ENCODE measurements at places on chromosomes 5 and 9. TPM values are rescaled to one million over a fixed set of nuclear protein-coding genes. Genes with fewer than 3 reads are reported as not detected.

DNA sequence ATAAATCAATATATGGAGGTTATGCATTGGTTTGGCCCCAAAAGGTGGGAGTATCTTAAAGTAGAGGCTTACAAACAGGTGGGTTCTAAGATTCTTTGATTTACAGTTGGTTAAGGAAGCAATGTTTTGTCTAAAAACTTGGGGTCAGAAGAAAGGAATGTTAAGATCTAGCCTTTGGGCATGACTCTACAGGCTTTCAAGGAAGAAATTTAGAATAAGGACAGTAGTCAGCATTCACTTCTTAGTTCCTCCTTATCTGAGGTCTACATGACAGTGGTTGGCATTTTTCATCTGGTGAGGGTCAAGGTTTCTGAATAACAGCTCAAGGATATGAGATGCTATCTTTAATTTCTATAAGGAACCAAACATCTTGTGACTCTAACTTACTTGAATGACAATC, 122.8 kb downstream of the CAMK4 start:
- H3K27me3 ChIP-seq, result no peaks in the 10 kb centered on the region
- no peaks in the 10 kb centered on the region for H3K4me1 ChIP-seq
- no peaks in the 10 kb centered on the region for H3K36me3 ChIP-seq
- DNase-seq, result no peak

DNA sequence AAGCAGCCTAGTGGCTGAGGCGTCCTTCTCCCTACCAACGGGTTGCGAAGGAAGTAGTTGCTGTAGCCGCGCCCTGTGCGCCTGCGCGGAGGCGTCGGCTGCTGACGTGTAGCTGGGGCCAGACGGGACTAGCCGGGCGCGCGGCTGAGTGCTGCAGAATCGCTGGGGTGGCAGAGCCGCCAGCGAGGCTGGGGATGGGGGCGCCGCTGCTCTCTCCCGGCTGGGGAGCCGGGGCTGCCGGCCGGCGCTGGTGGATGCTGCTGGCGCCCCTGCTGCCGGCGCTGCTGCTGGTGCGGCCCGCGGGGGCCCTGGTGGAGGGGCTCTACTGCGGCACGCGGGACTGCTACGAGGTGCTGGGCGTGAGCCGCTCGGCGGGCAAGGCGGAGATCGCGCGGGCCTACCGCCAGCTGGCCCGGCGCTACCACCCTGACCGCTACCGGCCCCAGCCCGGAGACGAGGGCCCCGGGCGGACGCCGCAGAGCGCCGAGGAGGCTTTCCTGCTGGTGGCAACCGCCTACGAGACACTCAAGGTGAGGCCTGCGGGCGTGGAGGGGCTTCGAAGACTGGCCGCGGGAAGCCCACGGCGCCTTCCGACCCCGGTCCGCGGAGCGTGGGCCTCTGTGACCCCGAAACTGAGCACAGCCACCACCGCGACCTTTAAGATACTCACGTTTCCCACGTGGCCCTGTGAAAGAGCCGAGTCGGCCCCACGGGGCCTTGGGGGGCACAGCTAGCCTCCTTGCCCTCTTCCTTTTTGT, at the start of gene DNAJC25:
TSS of gene DNAJC25 (plus strand) at position 121 of the 758 bp plus-strand sequence. CDS start at position 195, 74 bp downstream.
- peak within 1 kb of the TSS; percentile 86 for H3K27ac ChIP-seq
- no peaks in the 10 kb centered on the region for H3K27me3 ChIP-seq
- DNase-seq, result peak; percentile 97
- H3K4me3 ChIP-seq, result peak within 1 kb of the TSS; percentile 97
- H3K4me1 ChIP-seq, result no peaks in the 10 kb centered on the region
- H3K36me3 ChIP-seq, result no peaks in the 10 kb centered on the region

DNA sequence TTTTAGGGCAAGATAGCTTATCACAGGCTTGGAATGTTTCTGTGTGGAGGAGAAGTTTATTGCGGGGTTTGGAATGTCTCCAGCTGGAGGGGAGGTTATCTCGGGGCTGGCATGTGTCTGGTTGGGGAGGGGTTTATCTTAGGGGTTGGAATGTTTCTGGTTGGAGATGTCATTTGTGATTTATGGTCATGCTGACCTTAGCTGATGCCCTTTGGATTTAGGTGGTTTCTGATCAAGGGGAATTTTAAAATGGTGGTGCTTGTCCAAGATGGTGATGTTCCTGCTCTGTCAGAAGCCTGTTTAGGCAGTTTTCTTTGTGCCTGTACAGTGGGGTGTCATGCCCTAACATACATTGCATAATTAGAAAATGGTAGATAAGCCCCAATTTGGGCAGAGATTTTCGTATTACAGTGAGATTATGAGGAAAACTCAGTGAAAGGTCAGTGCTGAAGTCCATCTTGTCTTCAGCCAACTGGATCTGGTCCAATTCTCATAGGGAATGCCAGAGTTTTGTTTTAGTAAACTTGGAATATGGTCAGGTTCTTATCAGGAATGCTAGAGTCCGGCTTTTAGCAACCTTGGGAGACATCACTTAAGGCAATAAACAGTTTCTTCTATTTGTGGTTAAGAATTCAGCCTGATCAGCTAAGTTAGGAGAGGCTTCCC, 14.3 kb downstream of the CDK20 start:
- DNase-seq, result no peak
- no peak overlapping the region for H3K27ac ChIP-seq
- no peaks in the 10 kb centered on the region for H3K4me1 ChIP-seq
- no peaks in the 10 kb centered on the region for H3K27me3 ChIP-seq
- no peak overlapping the region for H3K4me3 ChIP-seq
- no peaks in the 10 kb centered on the region for H3K36me3 ChIP-seq

- H3K4me1 ChIP-seq, result no peaks in the 10 kb centered on the region
- DNase-seq, result no peak
- no peaks in the 10 kb centered on the region for H3K27me3 ChIP-seq
- no peak overlapping the region for H3K4me3 ChIP-seq
Measured at GRCh38 chr5:53671447-53671846, 111.0 kb downstream of the NDUFS4 start.

- H3K27me3 ChIP-seq, result no peaks in the 10 kb centered on the region
- H3K27ac ChIP-seq, result no peak overlapping the region
- H3K4me1 ChIP-seq, result no peaks in the 10 kb centered on the region
- H3K4me3 ChIP-seq, result no peak overlapping the region
- no peak for DNase-seq
Measured at GRCh38 chr9:93699650-93700049, 123.3 kb downstream of the PHF2 start.

- H3K4me1 ChIP-seq, result no peaks in the 10 kb centered on the region
- no peaks in the 10 kb centered on the region for H3K27me3 ChIP-seq
- no peak overlapping the region for H3K27ac ChIP-seq
- H3K36me3 ChIP-seq, result no peaks in the 10 kb centered on the region
- H3K4me3 ChIP-seq, result no peak overlapping the region
- no peak for DNase-seq
Measured at GRCh38 chr9:21677834-21678233, 124.6 kb upstream of the MTAP start.

DNA sequence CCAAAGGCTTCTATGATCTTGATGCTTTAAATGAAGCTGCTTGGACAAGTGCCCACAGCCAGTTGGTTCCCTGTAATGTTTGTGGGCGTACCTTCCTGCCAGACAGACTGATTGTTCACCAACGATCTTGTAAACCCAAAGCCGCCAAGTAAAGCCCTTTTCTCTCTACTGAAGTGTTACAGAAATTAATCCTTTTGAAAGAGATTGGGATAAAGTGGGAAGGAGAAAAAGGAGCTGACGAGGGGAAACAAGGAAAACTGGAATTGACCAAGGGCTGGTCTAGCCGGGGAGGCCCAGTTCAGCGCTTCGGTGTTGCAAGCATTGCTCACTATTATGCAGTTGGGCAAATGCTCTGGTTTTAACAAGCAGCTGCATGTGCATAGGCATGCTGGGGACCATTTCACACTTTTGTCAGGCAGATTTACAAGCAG, 53.2 kb downstream of the ZNF474 start:
- DNase-seq, result peak; percentile 70
- H3K36me3 ChIP-seq, result no peaks in the 10 kb centered on the region
- H3K4me3 ChIP-seq, result no peak overlapping the region

GRCh38 chr9:79564105-79564504, 7.7 kb upstream of the TLE4 start:
- H3K4me1 ChIP-seq, result no peaks in the 10 kb centered on the region
- no peak overlapping the region for H3K27ac ChIP-seq
- no peak for DNase-seq
- no peaks in the 10 kb centered on the region for H3K27me3 ChIP-seq
- H3K36me3 ChIP-seq, result no peaks in the 10 kb centered on the region

DNA sequence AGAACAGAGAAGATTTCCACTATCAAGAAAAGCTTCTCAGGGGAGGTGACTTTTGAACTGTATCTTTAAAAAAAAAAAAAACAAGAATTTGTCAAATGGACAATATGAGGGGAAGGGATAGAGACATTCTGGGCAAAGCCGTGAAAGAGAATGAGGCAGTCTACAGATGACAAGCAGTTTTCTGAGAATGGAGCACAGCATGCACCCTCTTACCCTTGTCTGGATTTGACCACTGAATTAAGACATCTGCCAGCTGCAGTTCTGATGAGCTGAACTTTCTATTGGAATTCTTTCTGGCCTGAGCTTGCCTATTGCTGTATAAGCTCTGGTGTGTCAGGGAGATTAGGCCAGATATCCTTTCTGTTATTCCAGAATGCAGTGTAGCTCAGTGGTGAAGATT, 10.3 kb upstream of the RANBP3L start:
- H3K4me3 ChIP-seq, result no peak overlapping the region
- H3K27ac ChIP-seq, result no peak overlapping the region
- H3K36me3 ChIP-seq, result no peaks in the 10 kb centered on the region
- no peaks in the 10 kb centered on the region for H3K27me3 ChIP-seq
- DNase-seq, result no peak

GRCh38 chr9:113886933-113887332, 10.8 kb downstream of the ZNF618 start:
- no peaks in the 10 kb centered on the region for H3K27me3 ChIP-seq
- no peaks in the 10 kb centered on the region for H3K4me1 ChIP-seq
- no peaks in the 10 kb centered on the region for H3K36me3 ChIP-seq
- DNase-seq, result no peak

DNA sequence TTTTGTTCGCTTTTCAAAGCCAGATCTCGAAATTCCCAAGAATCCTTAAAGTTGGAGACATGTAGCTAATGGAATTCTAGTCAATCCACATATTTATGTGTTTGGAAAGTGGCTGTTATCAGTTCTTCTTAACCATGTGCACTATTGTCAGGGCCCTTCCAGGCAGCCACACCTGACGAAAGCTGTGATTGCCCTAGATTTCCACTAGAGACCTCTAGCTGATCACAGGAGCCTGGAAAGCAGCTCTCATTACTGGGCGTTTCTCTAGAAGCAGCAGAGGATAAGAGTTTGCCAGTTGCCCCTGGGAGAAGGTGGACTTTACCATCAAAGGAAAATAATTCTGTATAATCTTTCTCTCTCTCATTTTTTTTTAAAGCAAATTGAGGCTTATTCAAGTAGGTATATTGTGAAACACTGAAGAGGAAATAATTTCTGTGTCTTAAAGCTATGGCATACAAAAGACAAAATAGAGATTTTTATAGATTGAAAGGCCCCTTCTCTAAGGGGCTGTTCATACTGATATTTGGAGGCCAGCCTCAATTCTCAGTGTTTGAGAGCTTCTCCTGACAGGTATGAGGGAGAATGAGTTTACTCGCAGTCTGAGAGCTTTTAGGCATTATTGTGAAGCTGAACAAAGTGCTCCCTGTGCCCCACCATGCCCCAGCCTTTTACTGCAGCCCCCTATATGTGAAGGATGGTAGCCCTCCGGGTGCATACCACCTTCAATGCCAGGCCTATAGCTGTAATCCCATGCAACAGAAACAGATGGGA, 405.4 kb upstream of the ACTBL2 start:
- H3K4me1 ChIP-seq, result no peaks in the 10 kb centered on the region
- no peak overlapping the region for H3K4me3 ChIP-seq
- no peaks in the 10 kb centered on the region for H3K36me3 ChIP-seq
- no peaks in the 10 kb centered on the region for H3K27me3 ChIP-seq

GRCh38 chr9:98450496-98450895, 195.0 kb upstream of the TBC1D2 start:
- H3K4me3 ChIP-seq, result no peak overlapping the region
- no peaks in the 10 kb centered on the region for H3K4me1 ChIP-seq
- no peak for DNase-seq
- no peaks in the 10 kb centered on the region for H3K36me3 ChIP-seq

DNA sequence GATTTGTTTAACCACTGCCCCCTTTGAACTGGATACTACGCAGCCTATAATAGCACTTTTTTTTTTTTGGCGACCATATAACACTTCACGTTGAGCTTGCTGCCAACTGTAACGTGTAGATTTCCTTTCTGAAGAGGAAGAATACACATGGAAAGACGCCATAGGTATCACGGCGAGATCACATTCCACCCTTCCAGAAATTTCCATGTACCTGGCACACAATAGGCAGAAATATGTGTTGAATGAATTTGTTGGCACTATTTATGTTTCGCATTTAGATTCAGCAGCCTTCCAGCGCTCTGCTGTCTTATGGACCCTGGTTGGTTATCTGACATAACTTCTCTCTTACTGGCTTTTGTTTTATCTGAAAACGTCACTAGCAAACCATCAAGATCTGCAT, 250.3 kb downstream of the SLIT3 start:
- H3K36me3 ChIP-seq, result no peaks in the 10 kb centered on the region
- H3K27ac ChIP-seq, result no peak overlapping the region
- no peak overlapping the region for H3K4me3 ChIP-seq

DNA sequence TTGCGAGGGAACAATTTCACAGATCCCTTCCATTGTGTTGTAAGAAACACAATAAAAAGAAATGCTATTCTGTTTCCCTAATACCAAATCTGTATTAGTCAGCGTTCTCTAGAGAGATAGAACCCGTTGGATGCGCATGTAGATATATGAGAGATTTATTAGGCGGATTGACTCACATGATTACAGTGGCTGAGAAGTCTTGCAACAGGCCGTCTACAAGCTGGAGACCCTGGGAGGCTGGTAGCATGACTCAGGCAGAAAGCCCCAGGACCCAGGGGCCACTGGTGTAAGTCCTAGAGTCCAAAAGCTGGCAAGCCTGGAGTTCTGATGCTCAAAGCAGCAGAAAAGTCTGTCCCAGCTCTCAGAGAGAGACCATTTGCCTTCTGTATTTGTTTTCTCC, 18.4 kb upstream of the IL17B start:
- no peaks in the 10 kb centered on the region for H3K36me3 ChIP-seq
- no peak for DNase-seq
- H3K27me3 ChIP-seq, result no peaks in the 10 kb centered on the region
- H3K4me3 ChIP-seq, result no peak overlapping the region

- H3K27ac ChIP-seq, result no peak overlapping the region
- H3K36me3 ChIP-seq, result no peaks in the 10 kb centered on the region
- H3K4me3 ChIP-seq, result no peak overlapping the region
- H3K4me1 ChIP-seq, result no peaks in the 10 kb centered on the region
Measured at GRCh38 chr5:179377421-179378115, 32.3 kb upstream of the ADAMTS2 start.

DNA sequence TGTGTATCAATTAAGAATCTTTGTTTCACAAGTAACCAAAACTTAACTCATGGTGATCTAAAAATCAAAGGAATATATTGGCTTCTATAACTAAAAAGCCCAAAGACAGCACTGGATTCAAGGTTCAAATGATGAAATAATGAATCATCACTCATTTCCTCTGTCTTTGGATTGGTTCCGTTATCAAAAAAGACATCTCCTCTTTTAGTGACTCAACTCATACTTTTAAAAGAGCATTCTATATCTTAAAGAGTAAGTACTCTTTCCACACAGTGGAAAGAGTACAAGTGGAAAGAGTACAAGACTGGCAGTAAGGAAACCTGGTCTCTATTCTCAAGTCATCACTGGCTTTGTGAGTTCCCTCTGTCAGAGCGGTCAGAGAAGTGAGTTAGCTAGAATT, 141.4 kb upstream of the NMUR2 start:
- no peaks in the 10 kb centered on the region for H3K27me3 ChIP-seq
- H3K27ac ChIP-seq, result no peak overlapping the region
- H3K4me3 ChIP-seq, result no peak overlapping the region
- no peaks in the 10 kb centered on the region for H3K36me3 ChIP-seq
- no peaks in the 10 kb centered on the region for H3K4me1 ChIP-seq

PDCD1LG2 gene
- not detected for total RNA-seq

TPM2 gene
- total RNA-seq, result 1,042 TPM

SNX2 gene
- total RNA-seq, result 50.6 TPM

RASGEF1C gene
- 0.09 TPM for total RNA-seq
